ENCODE measurements at places on chromosomes 3 and 15.
A peak's percentile ranks its signal among the peaks of the same experiment; 100 is the strongest.

- peak; percentile 58 for DNase-seq
Measured at GRCh38 chr15:48331796-48332641, 790 bp downstream of the DUT start.

GRCh38 chr3:143581972-143582722, 266.1 kb downstream of the SLC9A9 start:
- DNase-seq, result no peak

GRCh38 chr3:170425491-170426239, 7.0 kb downstream of the CLDN11 start:
- no peak for DNase-seq

GRCh38 chr3:53411371-53411770, 64.0 kb upstream of the DCP1A start:
- no peak for DNase-seq

DNA sequence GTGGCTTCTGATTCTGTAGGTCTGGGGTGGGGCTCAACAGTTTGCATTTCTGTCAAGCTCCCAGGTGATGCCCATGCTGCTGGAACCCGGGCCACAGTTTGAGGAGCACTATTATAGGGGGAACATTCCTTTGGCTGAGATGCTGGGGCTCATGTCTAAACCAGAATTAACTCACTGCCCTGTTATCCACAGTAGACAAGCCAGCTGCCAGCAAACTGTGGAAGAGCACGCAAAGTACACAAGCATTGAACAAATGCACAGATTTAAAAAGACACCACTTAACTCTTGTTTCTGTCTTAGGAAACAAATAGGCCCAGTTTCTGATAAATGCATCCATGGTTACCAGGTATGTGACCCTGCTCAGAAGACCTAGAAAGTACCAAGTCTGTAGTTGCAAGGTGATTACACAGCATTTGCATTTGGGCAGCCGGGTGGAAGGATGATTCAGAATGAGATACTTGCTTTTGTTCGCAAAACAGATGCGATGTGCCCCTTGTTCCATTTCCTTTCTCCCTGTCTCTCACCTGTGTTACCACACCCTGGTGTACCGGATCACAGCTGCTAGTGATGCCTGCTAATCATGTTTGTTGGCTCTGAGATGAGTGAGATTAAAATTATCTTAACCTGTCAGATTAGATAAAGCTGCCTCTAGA, 12.4 kb downstream of the GYG1 start:
- no peak for DNase-seq

DNA sequence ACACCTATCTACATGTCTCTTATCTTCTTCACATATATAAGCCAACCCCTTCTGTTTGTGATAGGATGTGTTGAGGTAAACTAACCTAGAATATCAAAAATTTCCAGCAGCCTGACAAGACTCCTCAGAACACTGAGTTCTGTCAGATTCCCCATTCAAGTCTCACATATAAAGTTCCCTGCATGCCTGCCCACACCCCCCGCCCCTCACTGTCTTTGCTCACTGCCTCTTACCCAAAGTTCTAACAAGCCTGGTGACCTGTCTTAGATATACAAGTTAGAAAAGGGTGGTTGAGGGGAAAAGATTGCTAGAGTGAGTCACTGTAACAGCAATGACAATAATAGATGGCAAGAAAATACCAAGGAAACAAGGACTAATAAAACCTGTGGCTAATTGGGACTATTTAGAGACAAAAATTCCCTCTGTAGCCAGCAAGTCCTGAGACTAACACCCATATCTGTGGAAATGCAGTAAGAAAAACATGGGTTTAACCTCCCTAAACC, 40.1 kb downstream of the FBXO22 start:
- no peak for DNase-seq

GRCh38 chr3:31227131-31227562, 305.6 kb upstream of the STT3B start:
- no peak for DNase-seq

DNA sequence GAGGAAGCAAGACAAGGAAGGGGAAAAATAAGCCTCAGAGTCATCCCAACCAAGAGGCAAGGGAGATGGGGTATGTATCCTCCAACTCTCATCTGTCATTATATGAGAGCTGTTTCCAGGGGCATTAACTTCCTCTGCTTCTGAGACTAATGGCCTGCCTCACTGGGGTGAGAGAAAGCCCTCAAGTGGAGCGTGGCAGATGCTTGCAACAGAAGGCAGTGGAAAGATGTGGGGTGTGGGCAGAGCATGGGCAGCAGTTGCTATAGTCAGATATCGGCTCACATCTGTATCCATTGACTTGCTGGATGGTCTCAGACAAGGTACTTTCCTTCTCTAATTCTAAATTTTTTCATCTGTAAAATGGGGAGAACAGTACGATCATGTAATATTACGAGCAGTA, 81.7 kb upstream of the PLCL2 start:
- no peak for DNase-seq

- DNase-seq, result no peak
Measured at GRCh38 chr3:107227091-107227490, 150.1 kb upstream of the CCDC54 start.

GRCh38 chr3:114213627-114214541, 23.5 kb downstream of the ZNF80 start:
- peak; percentile 57 for DNase-seq

GRCh38 chr3:156731813-156732212, 57.4 kb downstream of the TIPARP start:
- no peak for DNase-seq

DNA sequence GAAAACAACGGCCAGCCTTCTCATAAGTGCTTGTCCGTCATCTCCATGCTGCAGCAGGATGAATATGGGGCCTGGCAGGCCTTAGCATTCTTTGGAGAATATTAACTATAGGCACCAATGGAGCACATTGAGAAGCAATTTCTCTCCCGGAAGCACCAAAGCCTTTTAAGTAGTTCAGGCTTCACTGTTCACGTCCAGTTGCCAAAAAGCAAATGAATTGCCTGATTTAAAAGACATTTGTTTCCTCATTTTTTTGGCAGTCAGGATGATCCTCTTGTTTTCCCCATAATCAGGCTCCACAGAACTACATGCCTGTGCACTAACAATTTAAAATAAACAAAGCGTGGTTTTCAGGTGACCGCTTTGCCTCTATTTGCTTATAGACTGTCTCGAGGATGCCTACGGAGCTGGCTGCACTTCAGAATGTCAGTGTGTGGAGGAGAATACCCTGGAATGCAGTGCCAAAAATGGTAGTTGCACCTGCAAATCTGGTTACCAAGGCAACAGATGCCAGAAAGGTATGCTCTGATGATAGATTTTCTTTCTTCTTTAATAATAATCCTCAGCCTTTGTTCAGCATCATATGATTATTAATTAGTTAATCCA, 725.2 kb upstream of the GOLIM4 start:
- DNase-seq, result no peak

GRCh38 chr3:89841041-89841440, 733.6 kb downstream of the EPHA3 start:
- no peak for DNase-seq

GRCh38 chr15:27993544-27993943, 105.6 kb downstream of the OCA2 start:
- DNase-seq, result no peak

DNA sequence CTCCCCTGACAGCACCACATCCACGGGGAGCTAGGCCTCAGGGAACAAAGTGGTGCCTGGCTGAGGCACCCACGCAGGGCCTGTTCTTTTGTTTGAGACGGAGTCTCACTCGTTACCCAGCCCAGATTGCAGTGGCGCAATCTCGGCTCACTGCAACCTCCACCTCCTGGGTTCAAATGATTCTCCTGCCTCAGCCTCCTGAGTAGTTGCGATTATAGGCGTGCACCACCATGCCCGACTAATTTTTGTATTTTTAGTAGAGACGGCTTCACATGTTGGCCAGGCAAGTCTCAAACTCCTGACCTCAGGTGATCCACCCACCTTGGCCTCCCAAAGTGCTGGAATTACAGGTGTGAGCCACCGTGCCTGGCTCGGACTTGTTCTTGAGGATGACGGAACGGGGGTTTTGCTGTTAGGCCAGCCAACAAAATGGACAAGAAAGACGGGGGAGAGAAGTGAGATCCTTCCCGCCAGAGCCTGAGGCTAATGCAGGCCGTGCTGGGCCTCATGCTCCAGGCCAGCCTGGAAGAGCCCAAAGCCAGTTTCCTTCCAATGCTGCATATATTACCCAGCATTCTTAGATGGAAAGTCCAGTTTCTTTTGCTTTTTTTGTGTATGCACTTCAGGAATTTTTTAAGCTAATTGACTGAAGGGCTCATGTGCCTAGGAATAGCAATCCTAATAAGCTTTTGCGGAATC, 28.1 kb upstream of the FURIN start:
- no peak for DNase-seq

- DNase-seq, result peak; percentile 95
Measured at GRCh38 chr3:72100601-72101187, 315.7 kb upstream of the PROK2 start.

DNA sequence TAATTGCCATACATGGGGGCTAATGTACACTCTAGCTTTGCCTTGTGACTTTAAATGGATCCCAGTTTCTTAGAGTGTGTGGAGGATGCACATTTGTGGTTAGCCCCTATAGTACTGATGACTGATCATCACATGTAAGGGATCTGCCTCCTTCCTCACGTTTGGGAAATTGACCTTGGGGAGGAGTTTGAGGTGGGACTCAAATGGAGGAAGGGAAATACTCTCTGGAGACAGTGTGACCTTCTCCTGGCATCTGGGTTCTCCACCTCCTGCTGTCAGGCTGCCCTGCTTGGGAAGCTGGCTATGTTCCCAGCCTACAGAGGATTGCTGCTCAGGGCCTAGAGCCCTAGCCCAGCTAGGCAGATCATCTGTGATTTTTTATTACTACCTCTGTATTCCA, 48.7 kb downstream of the PPM1L start:
- DNase-seq, result no peak

DNA sequence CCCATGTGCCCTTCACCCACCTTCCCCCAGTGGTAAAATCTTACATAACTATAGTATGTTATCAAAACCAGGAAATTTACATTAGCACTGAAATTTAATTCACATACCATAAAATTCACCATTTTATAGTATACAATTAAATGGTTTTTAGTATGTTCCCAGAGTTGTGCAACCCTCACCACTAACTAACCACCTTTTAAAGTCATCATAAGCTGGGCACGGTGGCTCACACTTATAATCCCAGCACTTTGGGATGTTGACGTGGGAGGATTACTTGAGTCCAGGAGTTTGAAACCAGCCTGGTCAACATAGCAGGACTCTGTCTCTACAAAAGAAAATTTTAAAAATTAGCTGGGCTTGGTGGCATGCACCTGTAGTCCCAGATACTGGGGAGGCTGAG, 13.7 kb downstream of the FRMD5 start:
- DNase-seq, result no peak

DNA sequence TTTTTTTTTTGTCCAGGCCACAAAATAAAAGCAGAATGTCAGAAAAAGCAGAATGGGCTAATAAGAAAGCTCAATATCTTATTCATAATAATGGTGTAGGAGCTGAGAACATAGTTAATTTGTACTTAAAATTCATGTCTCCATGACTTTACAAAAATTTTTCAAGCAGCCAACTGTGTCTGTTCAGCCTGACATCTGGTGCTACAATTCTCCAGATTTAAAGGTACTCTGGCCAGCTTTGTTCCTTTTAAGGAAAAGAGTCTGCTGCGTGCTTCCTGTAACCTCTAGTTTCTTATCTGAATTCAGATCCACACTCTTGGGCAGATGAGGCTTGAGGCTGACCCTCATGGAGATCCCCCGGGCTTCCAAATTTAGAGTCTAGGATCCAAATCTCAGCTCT, 8.7 kb upstream of the RFX7 start:
- no peak for DNase-seq

DNA sequence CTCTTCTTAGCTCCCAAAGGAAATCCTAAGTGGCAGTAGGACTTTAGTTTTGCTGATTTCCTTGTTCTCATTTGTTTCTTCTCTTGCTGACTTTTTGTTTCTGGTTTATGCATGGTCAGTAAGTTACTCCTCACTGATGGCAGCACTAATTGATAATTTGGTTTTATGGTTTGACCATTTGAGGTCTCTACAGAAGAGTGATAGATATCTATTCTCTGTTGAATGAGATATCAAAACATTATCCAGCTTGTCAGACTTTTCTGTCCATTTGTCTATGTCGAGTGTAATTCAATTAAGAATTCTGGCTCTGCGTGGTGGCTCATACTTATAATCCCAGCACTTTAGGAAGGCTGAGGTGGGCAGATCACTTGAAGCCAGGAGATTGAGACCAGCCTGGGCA, 84.5 kb upstream of the PLXND1 start:
- DNase-seq, result no peak

GRCh38 chr3:38153221-38153620, 12.1 kb upstream of the OXSR1 start:
- no peak for DNase-seq

DNA sequence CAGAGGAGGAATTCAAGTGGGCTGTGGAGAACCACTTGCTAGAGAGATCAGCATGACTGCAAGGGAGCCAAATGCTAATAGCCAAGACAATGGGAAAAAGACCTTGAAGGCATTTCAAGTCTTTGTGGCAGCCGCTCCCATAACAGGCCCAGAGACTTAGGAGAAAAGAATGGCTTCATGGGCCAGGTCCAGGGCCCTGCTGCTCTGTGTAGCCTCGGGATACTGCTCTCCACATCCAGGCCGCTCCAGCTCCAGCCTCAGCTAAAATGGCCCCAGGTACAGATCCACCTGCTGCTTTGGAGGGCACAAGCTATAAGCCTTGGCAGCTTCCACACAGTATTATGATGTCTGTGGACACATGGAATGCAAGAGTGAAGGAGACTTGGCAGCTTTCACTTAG, 157.7 kb downstream of the NECTIN3 start:
- DNase-seq, result no peak
